ENCODE measurements at places on chromosomes 12 and 14.

DNA sequence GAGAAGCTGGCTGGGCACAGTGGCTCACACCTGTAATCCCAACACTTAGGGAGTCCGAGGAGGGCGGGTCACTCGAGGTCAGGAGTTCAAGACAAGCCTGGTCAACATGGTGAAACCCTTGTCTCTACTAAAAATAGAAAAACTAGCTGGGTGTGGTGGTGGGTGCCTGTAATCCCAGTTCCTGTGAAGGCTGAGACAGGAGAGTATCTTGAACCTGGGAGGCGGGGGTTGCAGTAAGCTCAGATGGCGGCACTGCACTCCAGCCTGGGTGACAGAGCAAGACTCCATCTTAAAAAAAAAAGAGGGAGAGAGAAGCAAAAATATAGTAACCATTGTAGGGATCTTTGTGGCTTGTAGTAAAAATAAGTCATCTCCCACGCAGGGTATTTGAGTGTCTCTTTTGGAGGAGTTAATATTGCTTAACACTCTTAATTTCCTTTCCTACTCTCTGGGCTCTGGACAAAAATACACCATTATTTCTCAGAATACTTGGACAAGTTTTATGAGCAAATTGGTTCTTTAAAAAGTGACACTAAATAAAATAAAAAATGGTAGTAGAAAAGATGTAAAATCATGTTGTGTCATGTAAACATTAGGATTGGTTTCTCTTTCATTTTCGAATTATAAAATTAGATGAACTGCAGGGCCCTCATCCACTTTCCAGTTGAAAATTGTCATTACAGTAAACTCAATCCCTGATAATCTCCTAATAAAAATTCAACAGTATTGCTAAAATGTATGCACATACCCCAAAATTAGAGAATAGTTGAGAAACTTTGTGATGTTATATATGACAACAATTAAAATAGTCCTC is 61.1 kb upstream of the C12orf71 start:
- DNase-seq: no peak

DNA sequence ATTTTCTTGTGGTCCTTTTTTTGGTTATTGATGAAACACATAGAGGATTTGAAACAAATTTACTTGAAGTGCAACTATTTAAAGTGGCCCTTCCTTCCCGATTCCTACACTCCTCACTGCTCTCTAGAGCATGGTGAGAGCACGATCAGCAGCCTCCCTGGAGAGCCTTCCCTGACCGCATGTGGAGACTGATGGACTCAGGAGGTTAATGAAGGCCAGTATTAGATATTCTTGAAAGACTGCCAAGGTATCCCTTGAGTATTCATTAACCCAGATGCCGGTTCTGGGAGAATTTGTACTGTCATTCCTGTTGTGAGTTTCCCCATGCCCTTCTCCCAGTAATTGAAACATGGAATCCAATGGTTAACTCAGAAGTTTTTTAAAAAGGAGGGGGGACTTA is 102.8 kb upstream of the FGD4 start:
- DNase-seq: no peak

- DNase-seq: no peak
Measured at GRCh38 chr12:94039199-94039840, 109.1 kb upstream of the PLXNC1 start.

DNA sequence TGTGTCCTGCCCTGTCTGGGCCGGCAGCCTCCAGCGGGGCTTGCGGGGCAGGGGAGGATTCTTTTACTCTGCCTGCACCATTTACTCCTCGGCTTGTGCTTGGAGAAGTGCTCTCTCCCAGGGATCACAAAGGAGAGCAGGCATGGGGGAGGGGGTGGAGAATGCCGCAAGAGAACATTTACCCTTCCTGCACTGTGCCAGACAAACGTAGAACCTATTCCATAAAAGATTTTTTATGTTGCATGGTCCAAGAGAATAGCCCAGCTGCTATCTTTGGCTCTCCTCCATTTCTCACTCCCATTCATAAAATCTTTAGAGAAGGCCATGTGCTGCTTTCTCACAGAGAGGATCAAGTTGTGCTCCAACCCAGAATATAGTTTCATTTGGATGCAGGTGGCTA is 159.4 kb downstream of the SPTSSA start:
- no peak for DNase-seq

DNA sequence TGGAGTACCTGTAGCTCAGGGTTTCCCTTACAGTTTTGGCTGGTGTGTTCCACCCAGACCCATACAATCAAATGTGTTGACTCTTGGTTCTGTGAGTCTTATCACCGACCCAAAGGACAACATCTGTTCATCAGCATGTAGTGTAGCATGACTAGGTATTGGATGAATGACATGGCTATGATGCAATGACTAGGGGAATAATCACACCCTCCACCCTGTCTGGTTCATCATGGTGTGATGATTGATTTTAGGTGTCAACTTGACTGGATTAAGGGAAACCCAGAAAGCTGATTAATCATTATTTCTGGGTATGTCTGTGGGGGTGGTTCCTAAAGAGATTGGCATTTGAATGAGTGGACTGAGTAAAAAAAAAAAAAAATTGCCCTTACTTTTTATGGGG is 311.3 kb downstream of the DPF3 start:
- no peak for DNase-seq

GRCh38 chr12:124938108-124938507 is 23.7 kb upstream of the UBC start:
- DNase-seq: no peak

DNA sequence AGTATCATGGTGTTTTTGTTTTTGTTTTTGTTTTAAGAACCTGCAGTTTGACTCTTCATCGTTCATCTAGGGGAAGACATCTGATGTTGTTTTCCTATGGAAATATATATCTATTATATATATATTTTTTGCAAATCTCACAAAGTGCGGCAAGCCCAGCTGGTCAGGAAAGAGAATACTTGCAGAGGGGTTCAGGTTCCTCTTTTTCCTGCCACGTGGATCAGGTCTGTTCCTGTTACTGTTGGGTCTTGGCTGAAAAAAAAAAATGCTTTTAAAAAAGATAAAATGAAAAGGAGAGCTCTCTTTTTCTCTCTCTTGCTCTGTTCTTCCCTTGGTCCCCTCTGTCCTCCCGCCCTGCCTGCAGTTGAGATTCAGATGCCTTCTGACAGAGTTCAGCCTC is 179.4 kb upstream of the BCL2L14 start:
- DNase-seq: no peak

DNA sequence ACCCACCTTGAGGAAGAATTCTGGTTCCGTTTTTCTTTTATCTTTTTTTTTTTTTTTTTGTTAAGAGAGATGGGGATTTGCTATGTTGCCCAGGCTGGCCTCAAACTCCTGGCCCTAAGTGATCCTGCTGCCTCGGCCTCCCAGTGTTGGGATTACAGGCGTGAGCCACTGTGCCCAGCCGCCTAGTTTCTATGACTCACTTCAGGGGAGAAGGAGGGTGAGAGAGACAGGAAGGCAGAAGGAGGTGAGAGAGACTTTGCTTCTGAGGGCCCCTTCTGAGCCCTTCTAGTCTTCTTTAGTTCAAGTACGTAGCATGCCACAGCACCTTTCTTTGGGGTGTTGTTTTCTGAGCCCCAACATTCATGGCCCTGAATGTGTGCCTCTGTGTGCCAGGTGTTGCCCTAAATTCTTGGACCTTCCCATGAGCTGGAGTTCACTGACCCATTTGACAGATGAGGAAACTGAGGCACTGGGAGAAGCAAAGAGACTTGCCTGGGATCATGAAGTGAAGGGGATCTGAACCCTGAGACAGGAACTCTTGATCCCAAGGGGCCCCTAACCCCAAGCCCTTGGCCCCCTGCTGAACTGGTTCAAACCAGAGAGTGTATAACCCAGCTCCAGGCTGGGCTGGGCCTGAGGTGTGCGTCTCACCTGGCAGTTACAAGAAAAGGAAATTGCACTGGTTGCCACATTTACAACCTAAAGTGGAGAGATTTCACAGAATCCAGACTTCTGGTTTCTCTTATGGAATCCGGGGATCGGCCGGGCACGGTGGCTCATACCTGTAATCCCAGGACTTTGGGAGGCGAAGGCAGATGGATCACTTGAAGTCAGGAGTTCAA is 20.8 kb downstream of the SH2B3 start:
- no peak for DNase-seq

DNA sequence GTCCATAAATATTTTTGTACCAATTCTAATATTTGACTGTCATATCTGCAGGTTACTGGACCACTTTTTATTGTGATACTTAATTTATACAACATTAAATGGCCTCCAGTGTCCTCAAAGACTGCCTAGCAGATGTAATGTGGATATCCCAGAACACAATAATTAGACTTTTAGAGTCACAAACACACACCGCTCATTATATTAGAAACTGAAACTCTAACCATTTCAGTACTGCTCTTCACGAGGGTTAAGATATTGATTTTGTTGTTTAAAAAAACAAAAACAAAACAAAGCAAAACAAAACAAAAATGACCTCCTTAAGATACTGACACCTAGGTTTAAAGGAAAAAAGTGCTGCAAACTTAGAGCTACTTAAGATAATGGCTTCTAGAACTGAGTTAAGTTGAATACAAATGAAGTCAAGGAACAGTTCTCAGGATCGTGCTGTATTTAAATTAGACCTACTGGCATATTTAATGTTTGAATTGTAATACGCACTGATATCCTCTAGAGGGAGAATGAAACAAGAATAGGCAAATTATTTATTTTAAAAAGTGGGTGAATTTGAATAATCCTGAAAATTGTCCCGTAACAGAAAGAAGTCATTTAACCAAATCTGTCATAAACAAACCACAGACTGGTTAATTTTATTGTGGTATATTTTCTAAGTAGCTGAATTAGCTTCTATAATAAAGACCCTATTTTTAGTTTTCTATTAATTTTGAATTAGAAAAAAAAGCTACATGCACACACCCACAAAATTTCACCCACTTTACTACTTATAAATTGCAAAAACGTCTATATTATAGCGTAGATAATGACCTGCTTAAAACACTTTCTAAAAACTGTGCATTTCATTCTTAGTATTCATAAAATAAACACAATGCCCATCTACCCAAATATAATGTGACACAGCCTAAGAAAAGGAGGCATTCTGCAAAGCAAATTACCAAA is 395.2 kb upstream of the DCN start:
- DNase-seq: no peak

DNA sequence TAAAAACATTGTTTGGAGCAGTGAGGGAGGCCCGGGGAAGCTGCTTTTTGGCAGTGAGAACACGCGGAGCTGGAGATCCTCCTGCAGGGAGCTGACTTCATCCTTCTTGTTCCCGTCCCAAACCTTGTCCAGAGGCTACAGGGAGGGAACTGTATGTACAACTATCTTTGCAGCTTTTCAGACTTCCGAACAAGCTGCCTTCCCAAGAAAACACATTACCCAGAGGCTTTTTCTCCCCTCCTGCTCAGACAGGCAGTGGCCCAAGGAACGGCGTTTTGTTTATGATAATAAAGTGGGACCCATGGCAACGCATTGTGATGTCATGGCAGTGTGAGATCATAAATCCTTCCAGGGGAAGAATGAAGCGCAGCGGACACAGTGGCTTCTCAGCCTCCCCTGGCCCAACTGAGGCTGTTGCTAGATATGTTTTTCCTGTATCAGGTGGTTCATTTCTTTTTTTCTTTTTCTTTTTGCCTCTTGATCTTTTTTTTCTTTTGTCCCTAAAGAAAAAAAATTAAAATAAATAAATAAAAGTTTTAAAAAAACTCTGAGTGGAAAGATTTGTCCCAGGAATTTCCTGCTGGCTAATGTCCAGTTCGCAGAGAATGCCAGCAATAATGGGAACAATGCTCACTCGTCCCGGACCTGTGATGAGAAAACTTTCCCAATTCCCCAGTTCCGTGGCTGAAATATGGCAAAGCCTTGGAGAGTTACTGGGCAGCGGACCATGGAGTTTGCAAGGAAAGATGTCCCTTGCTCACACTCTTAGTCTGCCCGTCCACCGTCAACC is 103.4 kb upstream of the MAP1LC3B2 start:
- DNase-seq: no peak

- DNase-seq: no peak
Measured at GRCh38 chr14:34184126-34184525, 233.3 kb upstream of the EGLN3 start.

GRCh38 chr12:24206621-24207020 is 257.2 kb upstream of the SOX5 start:
- no peak for DNase-seq

GRCh38 chr12:45598761-45599160 is 130.7 kb upstream of the ARID2 start:
- DNase-seq: no peak

- DNase-seq: no peak
Measured at GRCh38 chr12:116710370-116711150, 27.3 kb downstream of the SPRING1 start.

GRCh38 chr14:53462931-53463778 is 310.0 kb upstream of the DDHD1 start:
- DNase-seq: no peak

- no peak for DNase-seq
Measured at GRCh38 chr12:3551386-3551785, 60.4 kb downstream of the PRMT8 start.

DNA sequence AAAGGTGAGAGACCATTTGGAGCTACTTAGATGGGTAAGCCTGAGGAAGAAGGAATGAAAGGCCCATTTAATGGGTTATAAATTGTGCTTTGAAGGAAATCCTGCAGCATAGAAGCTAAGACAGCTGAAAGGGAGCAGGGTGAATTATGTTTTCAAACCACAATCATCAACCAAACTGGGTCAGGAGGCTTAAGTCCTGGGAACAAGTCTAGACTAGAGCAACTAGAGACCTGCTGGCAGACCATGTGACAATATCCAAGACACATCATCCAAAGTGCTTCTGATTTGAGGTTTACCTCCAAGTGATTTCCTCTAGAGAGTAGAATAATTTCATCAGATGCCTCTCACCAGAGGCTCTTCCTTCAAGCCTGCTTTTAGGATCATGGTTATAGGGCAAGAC is 53.7 kb downstream of the MAP3K9 start:
- no peak for DNase-seq

DNA sequence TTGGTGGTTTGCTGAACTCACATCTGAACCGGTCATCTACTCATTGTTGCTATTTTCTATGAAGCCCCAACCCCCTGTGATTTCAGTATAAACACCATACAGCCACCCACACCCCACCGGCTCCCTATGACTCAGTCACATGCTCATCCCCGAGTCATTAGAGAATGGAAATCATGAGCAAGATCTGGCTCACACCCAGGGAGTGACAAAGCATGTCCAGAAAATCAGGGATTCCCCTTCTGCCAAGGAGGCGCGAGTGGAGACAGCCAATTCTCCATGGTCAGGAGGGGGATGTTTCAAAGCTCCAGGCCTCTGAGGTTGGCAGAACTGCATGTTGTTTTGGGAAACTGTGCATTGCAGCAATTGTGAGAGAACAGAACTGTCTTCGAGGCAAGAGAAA is 657.5 kb upstream of the TBX3 start:
- no peak for DNase-seq

- DNase-seq: no peak
Measured at GRCh38 chr14:71749613-71750238, 182.5 kb upstream of the RGS6 start.

DNA sequence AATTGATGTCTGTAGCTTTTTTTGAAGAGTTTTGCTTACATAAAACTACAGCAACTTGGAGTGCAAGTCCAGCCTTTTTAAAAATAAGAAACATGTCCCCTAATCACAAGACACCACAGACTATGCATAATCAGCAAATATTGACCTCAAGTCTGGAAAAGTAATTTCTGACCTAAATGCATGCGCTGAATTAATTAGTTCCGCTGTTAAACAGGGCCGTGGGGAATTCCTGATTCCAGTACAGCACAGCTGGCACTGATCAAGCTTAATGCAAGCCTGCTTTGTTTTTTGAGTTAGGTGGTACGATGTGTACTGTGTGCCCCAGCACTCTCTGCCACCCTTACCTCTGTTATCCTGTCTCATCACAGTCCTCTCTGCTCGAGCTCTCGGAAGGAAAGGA is 9.2 kb downstream of the MLH3 start:
- no peak for DNase-seq

Data from stimulated activated CD4-positive, alpha-beta T cell treated with anti-CD3 and anti-CD28 coated beads, TNF-alpha, amount 100 ng/mL, for 24 hours (primary cell).